AG08395 (cell line): ENCODE measurements at places on chromosomes 11 and 22.

DNA sequence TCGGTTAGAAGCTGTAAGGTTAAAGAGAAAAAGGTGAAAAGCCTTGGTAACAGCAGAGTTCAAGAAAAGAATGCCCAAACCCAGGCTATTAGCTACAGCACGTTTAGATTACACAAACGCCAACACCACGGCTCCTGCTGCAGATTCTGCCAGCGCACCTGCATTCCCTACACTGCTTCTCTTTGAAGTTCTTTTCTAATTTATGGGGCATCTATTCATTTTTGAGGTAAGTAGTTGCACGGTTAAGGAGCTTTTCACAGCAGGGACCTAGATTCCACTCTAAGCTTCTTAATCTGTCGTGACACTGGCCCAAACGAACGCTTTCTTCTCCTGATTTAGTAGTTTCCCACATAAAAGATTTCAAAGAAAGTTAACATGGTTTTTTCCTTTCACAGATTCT, 38.0 kb upstream of the CHKA start:
- DNase-seq: no peak

GRCh38 chr11:90500922-90501568, 278.2 kb upstream of the CHORDC1 start:
- DNase-seq: no peak

- no peak for DNase-seq
Observed at GRCh38 chr11:13284776-13285588, 7.4 kb downstream of the BMAL1 start.

GRCh38 chr11:405954-406795, 8.6 kb downstream of the SIGIRR start:
- no peak for DNase-seq

- DNase-seq: no peak
Observed at GRCh38 chr22:19853879-19854777, 546 bp downstream of the GNB1L start.

- no peak for DNase-seq
Observed at GRCh38 chr11:134500621-134501020, 88.6 kb upstream of the B3GAT1 start.
